PC-3 (cell line): ENCODE measurements at places on chromosomes 1 and 21. TPM values are rescaled to one million over a fixed set of nuclear protein-coding genes. Genes with fewer than 3 reads are reported as not detected.
A peak's percentile ranks its signal among the peaks of the same experiment; 100 is the strongest.

DNA sequence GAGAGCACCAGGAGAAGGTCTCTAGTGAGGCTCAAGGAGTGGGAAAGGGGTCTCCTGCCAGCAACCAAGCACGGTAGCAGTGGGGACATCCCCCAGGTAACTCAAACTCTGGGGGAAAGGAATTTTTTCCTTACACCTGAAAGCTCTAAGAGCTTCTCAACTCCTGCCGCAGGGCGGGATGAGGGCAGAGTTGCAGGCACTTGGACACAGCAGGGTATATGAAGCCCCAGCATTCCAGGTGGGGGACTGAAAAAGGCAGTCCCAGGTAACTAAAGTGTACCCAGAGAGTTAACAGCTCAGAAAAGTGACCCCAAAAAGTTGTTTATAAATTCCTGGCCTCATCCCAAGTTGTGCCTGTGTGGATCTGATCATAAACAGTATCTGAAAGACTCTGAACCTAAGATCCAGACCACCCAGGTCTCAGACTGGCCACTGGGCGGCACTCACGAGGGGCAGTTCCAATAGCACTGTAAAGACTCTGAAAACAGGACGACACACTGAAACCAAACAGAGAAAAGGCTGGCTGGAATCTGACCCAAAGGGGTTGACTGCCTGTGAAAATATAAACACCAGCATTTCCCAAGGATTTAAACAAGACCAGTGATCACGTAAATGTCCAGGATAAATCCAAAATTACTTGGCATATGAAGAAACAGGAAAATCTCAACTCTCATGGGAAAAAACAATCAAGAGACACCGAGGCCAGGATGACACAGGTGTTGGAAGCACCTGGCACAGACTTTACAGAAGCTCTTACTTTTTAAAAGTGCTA, 47.5 kb downstream of the HSF2BP start:
- peak; percentile 77 for DNase-seq

DNA sequence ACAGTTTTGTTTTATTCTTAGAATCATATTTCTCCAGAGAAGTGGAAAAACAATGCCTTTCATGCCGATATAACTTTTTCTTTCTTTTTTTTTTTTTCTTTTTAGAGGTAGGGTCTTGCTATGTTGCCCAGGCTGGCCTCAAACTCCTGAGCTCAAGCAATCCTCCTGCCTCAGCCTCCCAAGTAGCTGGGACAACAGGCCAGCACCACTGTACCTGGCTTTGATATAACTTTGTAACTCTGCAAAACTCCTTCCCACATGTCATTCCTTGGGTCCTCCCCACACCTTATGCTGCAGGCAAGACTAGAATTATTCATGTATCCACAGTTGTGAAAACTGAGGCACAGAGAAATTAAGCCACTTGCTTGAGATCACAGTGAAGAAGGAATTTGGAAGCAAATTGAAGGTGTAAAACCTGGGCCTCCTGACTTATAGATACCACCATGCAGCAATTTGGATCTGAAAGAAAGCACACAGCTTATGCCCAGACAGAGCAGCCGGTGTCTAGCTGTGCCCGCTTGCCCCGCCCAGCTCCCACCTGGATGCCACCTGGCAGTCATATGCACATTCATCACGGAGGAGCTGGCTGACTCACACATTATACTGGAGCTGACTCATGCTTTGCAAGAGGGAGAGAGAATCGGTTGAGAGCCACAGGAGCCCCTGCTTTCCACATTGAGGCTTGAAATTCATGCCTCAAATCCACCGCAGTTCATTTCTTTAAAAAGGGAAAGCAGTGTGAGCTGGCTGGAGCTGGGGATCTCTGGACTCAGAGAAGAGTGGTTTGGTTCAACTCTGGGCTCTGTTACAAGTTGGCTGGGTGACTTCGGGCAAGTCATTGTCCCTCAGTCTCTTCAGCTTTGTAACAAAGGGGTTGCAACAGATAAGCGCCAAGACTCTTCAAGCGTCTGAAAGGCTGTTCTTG, 8.3 kb upstream of the SLC2A1 start:
- peak; percentile 98 for DNase-seq

Gene SH3GLB1
- total RNA-seq: 23.3 and 25.0 TPM in 2 replicates

Gene OR10J1
- total RNA-seq: not detected in 2 replicates

GRCh38 chr1:90435351-90435750, 281.8 kb downstream of the BARHL2 start:
- DNase-seq: no peak

DNA sequence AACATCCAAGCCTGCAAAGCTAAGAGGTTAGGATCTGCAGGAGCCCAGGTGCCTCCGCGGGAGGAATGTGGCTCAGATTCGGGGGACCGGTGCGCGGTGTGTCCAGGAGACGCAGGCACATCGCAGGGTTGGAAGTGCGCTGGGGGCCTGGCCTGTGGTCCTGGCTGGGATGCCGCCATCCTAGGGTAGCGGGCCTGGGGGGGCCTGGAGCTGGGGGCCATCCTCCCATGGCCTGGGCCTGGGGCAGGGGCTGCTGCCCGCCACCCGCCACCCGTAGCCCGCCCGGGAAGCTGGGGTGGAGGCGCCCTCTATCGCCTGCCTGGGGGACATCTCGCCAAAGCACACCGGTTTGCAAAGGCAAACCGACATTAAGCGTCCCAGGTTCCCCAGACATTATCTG, 170.6 kb upstream of the ARHGEF16 start:
- DNase-seq: peak; percentile 20

GRCh38 chr1:41274752-41275545, 32.8 kb upstream of the SCMH1 start:
- DNase-seq: no peak

Gene FCGR3A
- total RNA-seq: not detected in 2 replicates

GRCh38 chr1:51000651-51001050, 30.6 kb downstream of the CDKN2C start:
- no peak for DNase-seq

- DNase-seq: no peak
Measured at GRCh38 chr1:30331415-30332065, 391.8 kb downstream of the MATN1 start.

DNA sequence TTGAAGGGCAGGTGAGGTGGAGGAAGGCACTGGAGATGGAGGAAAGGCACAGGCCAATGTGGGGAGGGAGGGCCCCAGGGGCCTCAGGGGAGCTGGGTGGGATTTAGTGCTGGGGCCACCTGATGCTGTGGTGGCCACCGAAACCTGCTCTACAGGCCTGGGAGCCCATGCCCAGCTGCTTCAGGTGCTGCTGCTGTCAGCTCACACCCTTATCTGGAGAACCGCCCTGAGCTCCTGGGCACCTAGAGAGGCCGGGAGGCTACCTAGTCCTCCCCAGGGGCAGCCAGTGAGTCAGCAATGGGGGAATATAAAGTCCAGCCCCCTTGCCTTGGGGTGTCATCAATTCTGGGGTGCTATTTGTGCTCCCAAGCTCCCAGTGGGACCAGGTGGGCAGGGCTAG, 12.2 kb downstream of the FAM131C start:
- DNase-seq: no peak

DNA sequence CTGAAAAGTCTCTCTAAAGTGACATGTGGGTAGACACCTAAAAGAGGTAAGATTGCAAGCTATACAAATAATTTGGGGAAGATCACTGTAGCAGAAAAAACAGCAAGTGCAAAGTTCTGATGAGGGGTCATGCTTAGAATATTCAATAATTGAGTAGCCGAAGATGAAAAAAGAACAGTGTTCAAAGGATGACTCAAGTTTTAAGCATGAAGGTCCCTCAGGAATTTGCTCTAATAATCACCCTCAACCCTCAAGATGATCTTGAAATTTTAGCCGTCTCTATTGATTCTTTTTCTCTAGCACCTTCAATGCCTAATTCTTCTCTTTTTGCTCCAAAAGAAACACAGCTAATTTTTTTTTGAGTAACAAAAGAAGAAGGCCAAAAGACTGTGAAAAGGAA, 190.6 kb upstream of the ZNHIT6 start:
- no peak for DNase-seq

GRCh38 chr1:9493326-9493725, 45.9 kb upstream of the SLC25A33 start:
- DNase-seq: no peak

Gene RAB3B
- total RNA-seq: 4.5 and 5.0 TPM in 2 replicates

Gene KIF1B
- total RNA-seq: 21.4 and 24.2 TPM in 2 replicates

Gene GCSAML
- not detected in 2 replicates for total RNA-seq

Gene KCNE1
- 0.58 and 0.69 TPM in 2 replicates for total RNA-seq

Gene DMRTA2
- total RNA-seq: not detected in 2 replicates

GRCh38 chr1:12063141-12064072, at the start of gene TNFRSF8:
Gene TNFRSF8, plus strand, starts transcription at chr1:12063303. Its CDS starts 296 bp downstream, at chr1:12063599.
- no peak for DNase-seq
